Heart left ventricle (tissue), 16 donors: ENCODE measurements at places on chromosomes 12 and 14. TPM values are rescaled to one million over a fixed set of nuclear protein-coding genes. Genes with fewer than 3 reads are reported as not detected.

DNA sequence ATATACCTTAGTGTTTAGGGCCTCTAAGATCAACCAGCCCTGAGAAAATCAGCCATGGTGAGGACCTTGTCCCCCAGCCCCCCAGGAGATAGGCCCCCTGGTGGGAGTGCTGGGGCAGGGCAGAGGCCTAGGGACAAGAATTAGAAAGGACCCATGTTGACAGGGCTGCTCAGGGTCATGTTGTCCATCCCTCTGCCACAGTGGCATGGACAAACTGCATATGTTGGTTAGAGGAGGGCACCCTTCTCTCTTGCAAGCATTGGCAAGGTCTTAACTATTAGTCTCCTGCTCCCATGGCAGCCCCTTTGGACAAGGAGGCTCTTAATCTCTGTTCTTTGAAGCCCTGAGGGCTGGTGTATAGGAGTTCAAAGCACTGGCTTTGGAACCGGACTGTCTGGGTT lies 755 bp upstream of the PTPN6 start:
- H3K27me3 ChIP-seq = no peaks in the 10 kb centered on the region
- H3K36me3 ChIP-seq = peaks cover 18% of the 10 kb centered on the region
- DNase-seq = no peak
- no peaks in the 10 kb centered on the region for H3K4me1 ChIP-seq
- no peak overlapping the region for H3K4me3 ChIP-seq

DNA sequence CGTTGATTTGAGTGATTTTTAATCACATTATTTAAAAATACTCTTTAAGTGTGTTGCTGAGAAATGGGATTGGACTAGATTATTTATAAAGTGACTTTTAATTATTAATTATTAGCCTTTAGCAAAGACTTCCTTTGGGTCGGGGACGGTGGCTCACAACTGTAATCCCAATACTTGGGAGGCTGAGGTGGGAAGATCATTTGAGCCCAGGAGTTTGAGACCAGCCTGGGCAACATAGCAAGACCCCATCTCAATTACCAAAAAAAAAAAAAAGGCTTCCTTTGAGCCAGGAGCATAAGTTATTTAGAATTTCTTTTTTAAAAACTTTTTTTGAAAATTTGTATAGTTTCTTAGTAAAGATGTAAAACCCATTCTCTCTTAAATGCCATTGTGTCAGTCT lies 8.8 kb downstream of the CHURC1 start:
- DNase-seq = no peak
- H3K4me1 ChIP-seq = peaks cover 7% of the 10 kb centered on the region
- no peak overlapping the region for H3K27ac ChIP-seq

DNA sequence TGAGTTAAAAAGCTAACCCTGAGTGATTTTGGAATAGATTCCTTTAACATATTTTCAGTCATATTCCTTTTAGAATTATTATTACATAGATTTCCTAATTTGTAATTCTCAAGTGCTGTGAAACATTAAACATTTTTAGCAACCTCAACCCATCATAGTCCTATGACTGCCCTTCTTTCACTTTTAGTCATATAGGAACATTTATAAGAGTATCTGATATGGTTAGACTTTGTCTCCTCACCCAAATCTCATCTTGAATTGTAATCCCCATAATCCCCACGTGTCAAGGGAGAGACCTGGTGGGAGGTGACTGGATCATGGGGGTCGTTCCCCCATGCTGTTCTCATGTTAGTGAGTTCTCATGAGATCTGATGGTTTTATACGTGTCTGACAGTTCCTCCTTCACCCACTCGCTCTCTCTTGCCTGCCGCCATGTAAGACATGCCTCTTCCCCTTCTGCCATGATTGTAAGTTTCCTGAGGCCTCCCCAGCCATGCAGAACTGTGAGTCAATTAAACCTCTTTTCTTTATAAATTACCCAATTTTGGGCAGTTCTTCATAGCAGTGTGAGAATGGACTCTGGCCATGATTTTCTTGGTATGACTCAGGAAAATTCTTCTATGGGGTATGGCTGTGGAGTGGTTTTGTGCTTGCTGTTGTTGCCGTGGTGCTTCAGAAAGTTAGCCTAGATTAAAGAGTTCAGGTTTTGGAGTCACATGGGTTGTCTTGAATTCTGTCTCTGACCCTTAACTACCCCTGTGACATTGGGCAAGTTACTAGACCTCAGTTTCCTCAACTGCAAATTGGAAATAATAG lies 83.9 kb downstream of the FUT8 start:
- H3K4me3 ChIP-seq = no peak overlapping the region
- DNase-seq = no peak
- H3K27me3 ChIP-seq = no peaks in the 10 kb centered on the region
- peaks cover 3% of the 10 kb centered on the region for H3K4me1 ChIP-seq
- no peak overlapping the region for H3K27ac ChIP-seq
- no peaks in the 10 kb centered on the region for H3K36me3 ChIP-seq

- H3K27ac ChIP-seq = no peak overlapping the region
- H3K4me3 ChIP-seq = no peak overlapping the region
- DNase-seq = no peak
- H3K36me3 ChIP-seq = no peaks in the 10 kb centered on the region
- H3K27me3 ChIP-seq = no peaks in the 10 kb centered on the region
- no peaks in the 10 kb centered on the region for H3K4me1 ChIP-seq
These were observed 49.7 kb downstream of the TRMT5 start for GRCh38 chr14:60931218-60931617.

- no peak for DNase-seq
- no peak overlapping the region for H3K4me3 ChIP-seq
- peaks cover 16% of the 10 kb centered on the region for H3K36me3 ChIP-seq
- H3K27ac ChIP-seq = no peak overlapping the region
- no peaks in the 10 kb centered on the region for H3K4me1 ChIP-seq
These were observed 174.0 kb downstream of the ITPR2 start for GRCh38 chr12:26658991-26659390.

DNA sequence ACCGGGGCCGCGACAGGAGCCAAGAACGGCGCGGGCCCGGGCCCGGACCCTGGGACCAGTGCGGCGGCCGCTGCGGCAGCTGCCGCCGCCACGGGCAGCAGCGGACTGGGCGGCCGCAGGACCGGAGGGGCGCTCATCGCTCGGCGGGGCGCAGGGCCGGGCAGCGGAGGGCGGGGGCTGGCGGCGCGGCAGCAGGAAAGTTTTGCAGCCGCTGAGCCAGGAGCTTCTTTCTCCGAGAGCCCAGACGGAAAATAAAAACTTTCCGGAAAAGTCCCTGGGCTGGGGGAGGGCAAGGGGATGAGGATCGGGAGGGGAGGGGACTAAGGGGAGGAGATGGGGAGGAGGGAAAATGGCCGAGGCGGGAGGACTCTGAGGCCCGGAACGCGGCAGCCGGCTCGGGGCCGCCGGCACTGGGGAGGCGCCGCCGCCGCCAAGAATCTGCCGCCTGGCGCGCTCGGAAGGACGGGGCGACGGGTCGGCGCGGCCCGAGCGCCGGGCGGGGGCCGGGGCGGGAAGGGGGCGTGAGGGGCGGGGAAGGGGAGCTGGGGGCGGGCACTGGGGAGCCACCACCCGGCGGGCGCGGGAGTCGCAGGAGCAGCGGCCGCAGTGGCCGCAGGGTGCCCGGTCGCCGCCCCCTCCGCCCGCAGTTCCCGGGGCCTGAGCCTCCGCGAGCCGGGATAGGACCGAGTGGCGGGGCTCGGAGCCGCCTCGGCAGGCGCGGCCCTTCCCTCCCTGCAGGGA lies at the start of gene PRKD1:
Gene PRKD1, minus strand, starts transcription at position 472 of the 741 bp plus-strand sequence.
- no peaks in the 10 kb centered on the region for H3K27me3 ChIP-seq
- no peaks in the 10 kb centered on the region for H3K36me3 ChIP-seq
- peak within 1 kb of the TSS; percentile 83 for H3K4me3 ChIP-seq
- H3K27ac ChIP-seq = peak within 1 kb of the TSS; percentile 86

DNA sequence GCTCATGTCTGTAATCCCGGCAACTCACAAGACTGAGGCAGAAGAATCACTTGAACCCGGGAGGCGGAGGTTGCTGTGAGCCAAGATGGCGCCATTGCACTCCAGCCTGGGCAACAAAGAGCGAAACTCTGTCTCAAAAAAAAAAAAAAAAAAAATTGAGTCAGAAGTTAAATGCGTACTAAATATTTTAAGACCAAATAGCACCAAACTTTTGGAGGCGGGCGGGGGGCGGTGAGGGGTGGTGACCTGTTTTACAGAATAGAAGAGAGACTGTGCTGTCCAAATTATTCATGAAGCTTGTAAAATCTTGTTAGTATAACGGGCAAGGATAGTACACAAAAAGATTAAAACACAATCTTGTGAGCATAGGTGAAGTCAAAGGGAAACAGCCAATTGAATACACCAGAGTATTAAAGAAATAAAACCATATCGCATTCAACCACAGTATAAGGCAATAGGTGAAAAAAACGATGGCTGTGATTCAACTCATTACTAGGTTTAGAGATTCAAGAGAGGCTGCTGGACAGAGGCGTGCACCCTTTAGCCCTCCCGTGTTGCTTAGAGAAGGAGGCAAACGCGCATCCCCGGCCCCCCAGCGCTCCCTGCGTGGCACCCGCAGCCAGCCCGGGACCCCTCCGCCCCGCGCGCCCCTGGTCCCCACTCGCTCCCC lies 571 bp downstream of the ZNF891 start:
- H3K36me3 ChIP-seq = no peaks in the 10 kb centered on the region
- DNase-seq = no peak
- no peaks in the 10 kb centered on the region for H3K27me3 ChIP-seq
- peak overlapping the region; percentile 97 for H3K27ac ChIP-seq

- H3K27ac ChIP-seq = no peak overlapping the region
- H3K4me1 ChIP-seq = peaks cover 28% of the 10 kb centered on the region
- no peaks in the 10 kb centered on the region for H3K27me3 ChIP-seq
- peaks cover 71% of the 10 kb centered on the region for H3K36me3 ChIP-seq
- no peak for DNase-seq
These were observed 9.4 kb downstream of the TNFRSF1A start for GRCh38 chr12:6332459-6332858.

DNA sequence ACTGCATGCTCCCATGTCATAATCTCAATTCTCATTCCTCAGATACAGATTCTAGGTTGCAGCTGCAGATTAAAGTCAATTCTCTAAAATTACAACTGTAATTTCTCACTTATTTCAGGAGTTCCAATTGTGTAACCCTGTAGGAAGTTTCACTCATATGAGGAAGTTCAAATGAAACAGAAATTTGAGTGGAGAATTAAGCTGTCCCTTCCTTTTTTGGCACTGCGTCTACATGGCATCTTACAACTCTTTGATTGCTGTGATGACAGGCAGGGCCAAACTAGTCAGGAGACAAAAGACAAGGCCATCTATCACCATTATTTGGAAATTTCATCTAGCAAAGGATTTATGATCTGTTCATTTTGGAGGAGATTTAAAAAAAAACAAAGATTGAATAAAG lies 13.3 kb upstream of the GRIP1 start:
- no peaks in the 10 kb centered on the region for H3K36me3 ChIP-seq
- no peak overlapping the region for H3K27ac ChIP-seq
- H3K4me1 ChIP-seq = no peaks in the 10 kb centered on the region
- DNase-seq = no peak

GRCh38 chr14:72906316-72906715 lies 12.4 kb upstream of the DPF3 start:
- H3K27ac ChIP-seq = peak overlapping the region; percentile 51
- H3K36me3 ChIP-seq = no peaks in the 10 kb centered on the region
- DNase-seq = no peak
- no peak overlapping the region for H3K4me3 ChIP-seq

- H3K36me3 ChIP-seq = peaks cover 16% of the 10 kb centered on the region
- H3K4me3 ChIP-seq = peak overlapping the region; percentile 99
- no peak for DNase-seq
- H3K27me3 ChIP-seq = no peaks in the 10 kb centered on the region
- H3K27ac ChIP-seq = peak overlapping the region; percentile 93
These were observed 3.3 kb downstream of the PXN start for GRCh38 chr12:120261951-120262851.

DNA sequence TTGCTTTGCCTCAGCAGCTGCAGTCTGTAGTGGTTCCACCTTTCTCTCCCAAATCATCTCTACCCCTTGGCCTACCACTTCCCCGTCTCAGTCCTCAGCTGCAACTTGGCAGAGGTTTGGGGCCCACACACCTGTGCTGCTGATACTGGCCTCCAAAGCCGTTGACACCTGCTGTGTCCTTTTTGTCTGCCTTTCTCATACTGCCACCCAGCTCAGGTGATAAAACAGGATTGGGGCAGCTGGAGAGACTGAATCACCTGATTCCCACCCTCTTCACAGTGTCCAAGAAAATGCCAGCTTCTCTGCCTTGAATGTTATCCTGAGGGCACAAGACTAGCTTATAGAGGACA lies 103.7 kb downstream of the ETV6 start:
- peaks cover 40% of the 10 kb centered on the region for H3K36me3 ChIP-seq
- no peak for DNase-seq
- no peak overlapping the region for H3K4me3 ChIP-seq

DNA sequence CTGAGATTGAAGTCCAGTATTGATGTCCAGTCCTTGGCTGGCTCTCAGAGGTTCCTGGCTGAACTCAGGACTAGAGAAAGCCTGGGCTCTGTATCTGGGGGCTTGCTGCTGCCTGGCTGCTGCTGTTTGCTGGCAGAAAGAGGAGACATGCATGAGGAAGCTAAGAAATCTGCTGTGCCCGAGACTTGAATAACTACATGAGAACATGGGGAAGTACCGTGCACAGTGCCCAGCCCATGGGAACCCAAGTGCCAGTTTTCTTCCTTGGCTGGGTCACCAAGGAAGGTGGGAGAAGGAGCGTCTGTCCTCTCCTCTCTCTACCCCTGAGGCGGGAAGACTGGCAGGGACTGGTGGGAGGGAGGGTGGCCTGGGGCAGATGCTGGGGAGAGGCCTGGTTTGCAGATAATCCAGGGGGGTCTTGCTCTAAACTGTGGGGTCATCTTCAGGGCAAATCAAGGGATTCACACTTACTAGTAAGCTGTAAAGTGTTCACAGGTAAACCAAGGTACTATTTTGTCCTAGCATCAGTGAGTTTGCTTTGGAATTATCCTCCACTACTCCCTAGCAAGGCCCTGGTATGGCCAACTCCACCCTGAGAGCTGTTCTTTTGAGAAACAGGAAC lies 13.8 kb upstream of the ZFP36L1 start:
- H3K27me3 ChIP-seq = no peaks in the 10 kb centered on the region

DNA sequence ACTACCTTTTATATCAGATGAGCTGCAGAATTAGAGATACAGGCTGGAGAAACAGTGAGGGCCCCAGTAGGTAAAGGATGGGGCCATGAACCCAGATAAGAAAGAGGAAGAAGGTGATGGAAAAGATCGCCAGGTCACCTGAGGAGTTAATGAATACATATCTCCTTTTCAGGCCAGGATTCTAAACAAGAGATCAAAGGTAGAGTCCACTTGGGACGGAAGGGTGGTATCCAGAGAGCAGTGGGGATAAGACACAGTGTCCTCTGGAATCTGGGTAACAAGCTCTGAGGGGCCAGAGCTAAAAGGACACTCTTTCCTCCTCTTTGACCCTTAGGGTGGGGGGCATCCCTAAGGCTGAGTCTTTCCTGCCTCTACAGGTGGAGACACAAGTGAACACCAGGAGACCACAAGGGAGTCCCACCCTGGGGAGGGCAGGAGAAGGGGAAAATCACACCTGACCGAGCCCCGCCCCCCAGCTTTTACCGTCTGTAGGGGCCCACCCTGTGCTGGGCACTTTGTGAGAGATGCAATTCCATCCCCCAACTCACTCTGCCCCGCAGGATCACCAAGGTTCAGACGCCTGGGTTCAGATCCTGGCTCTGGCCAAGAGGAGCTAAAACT lies 27.3 kb downstream of the SERPINA1 start:
- H3K27me3 ChIP-seq = no peaks in the 10 kb centered on the region
- H3K27ac ChIP-seq = no peak overlapping the region
- DNase-seq = no peak
- H3K4me1 ChIP-seq = no peaks in the 10 kb centered on the region
- H3K36me3 ChIP-seq = no peaks in the 10 kb centered on the region
- no peak overlapping the region for H3K4me3 ChIP-seq

The PARP11 gene
- total RNA-seq = 4.9 TPM

The MAP1LC3B2 gene
- 2.1 TPM for total RNA-seq

The IGF1 gene
- total RNA-seq = 17.5 TPM

The BRI3BP gene
- 4.6 TPM for total RNA-seq

The DNAI7 gene
- 0.82 TPM for total RNA-seq
